ENCODE measurements at places on chromosomes 13 and 19.

- DNase-seq = no peak
Measured at GRCh38 chr13:21595546-21595822, 8.5 kb downstream of the MICU2 start.

DNA sequence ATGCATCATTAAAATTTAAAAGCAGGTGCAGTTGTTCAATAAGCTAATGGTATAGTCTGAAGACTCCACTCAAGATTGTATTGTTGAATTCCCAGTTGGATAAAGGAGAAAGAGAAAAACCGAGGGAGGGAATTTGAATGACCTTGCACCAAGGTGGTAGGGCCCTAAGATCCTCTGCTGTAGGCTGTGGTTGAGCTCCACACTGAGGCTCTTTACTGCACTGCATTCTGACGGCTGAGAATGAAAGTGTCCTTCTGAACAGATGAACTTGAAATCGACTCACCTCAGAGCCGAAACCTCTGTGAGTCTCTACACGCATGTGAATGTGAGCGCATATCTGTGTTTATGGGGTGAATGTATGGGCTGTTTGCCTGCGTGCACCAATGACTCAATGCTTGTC, 388.9 kb upstream of the DACH1 start:
- no peak for DNase-seq

DNA sequence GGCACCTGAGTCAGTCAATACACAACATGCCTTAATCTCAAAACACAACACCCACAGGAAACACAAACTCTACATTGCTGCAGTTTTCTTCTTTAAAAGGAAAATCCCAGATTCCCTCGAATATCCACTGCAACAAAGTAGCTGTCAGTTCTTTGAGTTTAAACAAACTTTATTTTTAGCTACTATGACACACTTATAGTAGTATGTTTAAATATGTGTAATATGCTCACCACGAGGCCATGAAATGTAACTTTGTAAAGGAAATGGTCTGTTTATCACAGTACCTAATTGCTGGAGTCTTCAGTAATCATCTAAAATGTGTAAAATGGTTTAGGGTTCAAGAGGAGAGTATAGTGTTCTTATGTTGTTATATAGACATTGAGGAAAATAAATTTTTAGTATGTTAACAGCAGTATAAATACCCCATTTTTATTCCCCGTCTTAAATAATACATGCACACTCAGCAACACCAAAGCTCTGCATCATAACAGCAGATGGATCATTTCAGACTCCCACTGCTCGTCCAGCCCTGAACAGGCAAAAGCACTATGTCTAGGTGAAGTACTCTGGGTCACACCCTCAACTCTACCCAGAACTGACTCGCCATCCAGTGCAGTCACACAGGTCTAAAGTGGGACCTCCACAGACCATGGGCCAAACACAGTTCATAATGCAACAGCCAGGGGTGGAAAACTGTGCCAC, 20.6 kb downstream of the TUBGCP3 start:
- no peak for DNase-seq

GRCh38 chr19:50501186-50501567, 9.8 kb downstream of the JOSD2 start:
- no peak for DNase-seq

- DNase-seq = no peak
Measured at GRCh38 chr13:74452176-74452575, 318.0 kb upstream of the KLF12 start.

- no peak for DNase-seq
Measured at GRCh38 chr19:45058622-45059159, 17.6 kb downstream of the ZNF296 start.

GRCh38 chr13:38372820-38373383, 23.3 kb downstream of the UFM1 start:
- DNase-seq = no peak

- DNase-seq = no peak
Measured at GRCh38 chr13:31124204-31124603, 37.5 kb downstream of the HSPH1 start.
